ENCODE measurements at places on chromosomes 4 and X.
A peak's percentile ranks its signal among the peaks of the same experiment; 100 is the strongest.

GRCh38 chrX:48573690-48574269, 504 bp upstream of the RBM3 start:
- no peak for DNase-seq

DNA sequence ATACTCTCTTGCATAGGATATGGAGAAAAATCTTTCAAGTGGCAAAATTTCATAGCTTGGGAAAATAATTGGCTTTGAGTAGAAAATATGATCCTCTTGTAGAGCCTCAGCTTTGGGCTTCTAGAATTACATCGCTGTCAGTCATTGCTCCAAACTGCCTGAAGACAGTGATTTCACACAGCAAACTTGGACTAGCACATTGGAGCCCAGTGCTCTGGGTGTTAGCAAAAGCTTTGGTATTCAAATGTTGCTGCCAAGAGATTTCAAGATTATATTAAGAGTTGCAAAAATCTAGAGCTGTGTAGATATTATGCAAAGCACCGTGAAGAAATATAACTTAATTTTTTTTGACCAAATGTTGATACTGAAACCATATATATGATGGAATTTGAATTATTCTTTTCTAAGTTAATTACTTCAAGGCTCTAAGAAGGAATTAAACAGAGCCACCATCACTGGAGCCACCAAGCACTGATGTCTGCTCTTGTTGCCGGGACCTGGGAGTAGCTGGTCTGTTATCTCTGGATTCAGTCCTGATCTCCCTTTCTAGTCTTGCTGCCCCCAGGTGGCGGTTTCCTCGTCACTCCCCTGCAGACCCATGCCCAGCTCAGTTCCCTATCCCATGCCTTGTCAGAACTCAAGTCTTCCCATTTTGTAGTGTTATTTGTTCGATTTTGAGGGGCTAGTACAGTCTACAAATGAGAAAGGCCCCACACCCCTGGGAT, 260.7 kb upstream of the SFRP2 start:
- DNase-seq = no peak

DNA sequence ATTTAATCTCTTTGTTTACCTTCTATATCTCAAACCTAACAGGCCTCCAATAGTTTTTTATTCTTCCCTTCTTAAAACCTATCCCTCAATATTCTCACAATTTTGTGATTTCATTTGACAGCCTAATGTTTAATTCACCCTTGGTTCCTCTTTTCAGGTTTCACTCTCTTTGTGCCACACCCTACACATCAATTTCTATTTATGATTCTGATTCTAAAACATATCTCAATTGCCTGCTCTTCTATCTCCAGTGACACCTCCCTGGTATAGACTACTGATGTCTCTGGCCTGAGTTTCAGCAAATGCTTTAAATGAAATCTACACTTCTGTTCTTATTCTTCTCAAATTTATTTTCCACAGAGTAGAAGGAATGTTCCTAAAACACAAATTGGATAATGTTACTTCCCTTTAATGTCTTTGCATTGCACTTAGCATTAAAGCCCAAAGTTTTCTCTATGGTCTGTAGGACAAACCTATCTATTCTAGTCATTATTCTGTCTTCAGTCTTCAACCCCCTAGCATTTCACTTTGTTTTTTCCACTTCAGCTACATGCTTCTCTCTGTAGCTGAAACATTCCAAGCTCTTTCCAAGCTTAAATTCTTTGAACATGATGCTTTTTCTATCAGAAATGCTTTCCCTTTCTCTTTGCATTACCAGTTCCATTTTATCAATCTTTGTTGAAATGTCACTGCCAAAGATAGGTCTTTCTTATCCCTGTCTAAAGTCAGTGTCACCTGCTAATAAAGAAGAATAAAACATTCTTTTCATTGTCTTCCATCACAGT, 622.0 kb downstream of the CENPC start:
- no peak for DNase-seq

GRCh38 chr4:169117591-169118081, 107.6 kb upstream of the CBR4 start:
- no peak for DNase-seq

DNA sequence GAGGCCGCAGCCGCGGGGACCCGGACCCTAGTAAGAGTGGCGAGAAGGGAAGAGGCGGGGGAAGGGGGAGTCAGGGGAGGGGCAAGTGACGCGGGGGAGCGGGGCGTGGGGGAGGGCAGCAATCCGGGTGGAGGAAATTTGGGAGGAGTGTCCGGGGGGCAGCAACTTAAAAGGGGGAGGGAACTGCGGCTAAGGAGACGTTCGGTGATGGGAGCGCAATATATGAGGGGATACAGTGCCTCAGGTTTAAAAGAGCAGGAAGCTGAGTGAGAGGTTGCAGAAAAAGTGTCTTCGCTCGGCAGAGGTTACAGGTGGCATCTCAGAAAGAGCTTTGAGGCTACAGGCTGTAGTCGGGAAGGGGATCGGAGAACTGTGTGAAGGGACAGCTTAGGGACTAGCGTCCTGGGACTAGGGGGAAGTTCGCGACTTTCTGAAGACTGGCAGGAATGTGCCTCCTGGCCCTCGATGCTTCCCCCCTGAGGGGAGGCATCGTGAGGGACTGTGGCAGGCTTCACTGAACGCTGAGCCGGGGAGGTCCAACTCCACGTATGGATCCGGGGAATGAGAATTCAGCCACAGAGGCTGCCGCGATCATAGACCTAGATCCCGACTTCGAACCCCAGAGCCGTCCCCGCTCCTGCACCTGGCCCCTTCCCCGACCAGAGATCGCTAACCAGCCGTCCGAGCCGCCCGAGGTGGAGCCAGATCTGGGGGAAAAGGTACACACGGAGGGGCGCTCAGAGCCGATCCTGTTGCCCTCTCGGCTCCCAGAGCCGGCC, 519 bp downstream of the FOXO4 start:
- peak; percentile 2 for DNase-seq

- no peak for DNase-seq
Observed at GRCh38 chr4:110165382-110166286, 32.8 kb downstream of the ELOVL6 start.

GRCh38 chr4:159552979-159553768, 450.3 kb downstream of the RAPGEF2 start:
- DNase-seq = no peak

DNA sequence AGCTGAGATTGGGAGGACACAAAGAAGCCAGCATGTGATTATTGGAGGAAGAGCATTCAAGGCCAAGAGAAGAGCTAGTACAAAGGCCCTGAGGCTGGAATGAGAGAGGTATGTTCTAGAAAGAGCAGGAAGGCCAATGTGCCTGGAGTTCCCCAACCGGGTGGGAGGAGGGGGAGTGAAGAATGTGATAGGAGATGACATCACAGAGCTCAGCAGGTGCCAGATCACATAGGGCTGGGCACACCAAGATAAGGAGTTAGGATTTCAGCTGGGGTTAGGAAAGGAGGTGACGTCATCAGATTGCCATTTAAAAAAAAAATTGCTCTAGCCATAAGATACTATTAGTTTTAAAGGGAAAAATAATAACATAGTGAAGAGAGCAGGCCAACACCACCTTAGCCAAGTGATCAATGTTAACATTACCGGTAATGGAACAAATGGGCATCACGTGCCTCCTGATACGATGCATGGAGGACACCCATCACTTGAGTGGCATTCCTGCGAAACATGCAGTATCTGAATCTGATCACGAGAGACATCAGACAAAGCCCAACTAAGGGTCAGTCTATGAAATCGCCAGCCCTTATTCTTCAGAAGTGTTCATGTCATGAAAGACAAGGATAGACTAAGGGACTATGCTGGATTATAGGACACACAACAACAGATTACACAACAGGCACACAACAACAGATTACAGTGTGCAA, 344.3 kb downstream of the BCOR start:
- no peak for DNase-seq

- DNase-seq = no peak
Observed at GRCh38 chr4:173457893-173458292, 59.0 kb upstream of the SCRG1 start.

GRCh38 chrX:108271397-108271787, 166.8 kb downstream of the COL4A6 start:
- no peak for DNase-seq

DNA sequence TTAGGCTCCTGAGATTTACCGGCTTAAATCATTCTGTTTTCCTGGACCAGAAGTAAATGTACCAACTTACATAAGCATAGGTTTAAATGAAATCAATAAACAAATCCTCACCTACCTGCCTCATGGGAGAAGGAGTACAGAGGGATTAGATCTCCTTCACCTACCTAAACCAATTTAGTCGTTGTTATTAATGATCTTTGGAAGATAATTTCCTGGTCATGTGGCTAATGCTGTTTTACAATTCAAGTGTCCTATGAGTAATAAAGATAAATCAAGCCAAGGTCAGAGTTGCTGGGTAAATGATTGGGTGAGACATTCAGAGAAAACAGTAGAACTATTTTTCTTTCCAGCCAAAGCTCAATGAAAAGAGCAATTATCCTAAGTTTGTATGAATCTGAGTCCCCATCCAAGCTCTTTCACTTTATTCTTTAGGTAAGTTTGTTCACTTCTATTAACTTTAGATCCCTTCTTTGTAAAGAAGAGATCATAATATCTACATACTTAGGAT, 423.0 kb upstream of the FAM241A start:
- DNase-seq = no peak
